ENCODE measurements at places on chromosomes 2 and 18.

- DNase-seq: no peak
Observed at GRCh38 chr2:171482877-171483276, 39.4 kb upstream of the CYBRD1 start.

DNA sequence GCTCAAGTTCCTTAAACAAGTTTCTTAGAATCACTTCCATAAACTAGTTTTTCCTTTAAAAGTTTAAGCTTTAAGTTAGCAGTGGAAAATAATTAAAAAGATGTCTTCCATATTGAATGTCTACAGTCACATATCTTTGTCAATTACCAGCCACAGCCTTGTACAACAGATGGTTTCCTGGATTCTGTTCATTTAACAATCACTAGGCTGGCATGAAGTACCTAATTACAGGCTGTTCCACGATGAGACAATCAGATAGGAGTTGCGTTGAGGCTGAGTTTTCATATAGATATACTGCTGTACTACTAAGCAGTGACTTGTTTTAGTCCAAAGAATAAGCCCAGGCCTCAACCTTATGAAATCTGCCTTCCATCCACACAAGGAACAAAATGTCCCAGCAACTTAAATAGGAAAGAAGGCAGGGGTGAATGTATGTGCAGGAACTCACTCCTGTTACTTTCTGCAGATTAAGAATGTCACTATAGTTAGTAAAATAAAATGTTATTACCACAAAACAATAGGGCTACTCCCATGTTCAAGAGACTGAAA is 131.0 kb downstream of the ZAP70 start:
- DNase-seq: no peak

- no peak for DNase-seq
Observed at GRCh38 chr18:48165111-48165866, 234.8 kb upstream of the SMAD2 start.

DNA sequence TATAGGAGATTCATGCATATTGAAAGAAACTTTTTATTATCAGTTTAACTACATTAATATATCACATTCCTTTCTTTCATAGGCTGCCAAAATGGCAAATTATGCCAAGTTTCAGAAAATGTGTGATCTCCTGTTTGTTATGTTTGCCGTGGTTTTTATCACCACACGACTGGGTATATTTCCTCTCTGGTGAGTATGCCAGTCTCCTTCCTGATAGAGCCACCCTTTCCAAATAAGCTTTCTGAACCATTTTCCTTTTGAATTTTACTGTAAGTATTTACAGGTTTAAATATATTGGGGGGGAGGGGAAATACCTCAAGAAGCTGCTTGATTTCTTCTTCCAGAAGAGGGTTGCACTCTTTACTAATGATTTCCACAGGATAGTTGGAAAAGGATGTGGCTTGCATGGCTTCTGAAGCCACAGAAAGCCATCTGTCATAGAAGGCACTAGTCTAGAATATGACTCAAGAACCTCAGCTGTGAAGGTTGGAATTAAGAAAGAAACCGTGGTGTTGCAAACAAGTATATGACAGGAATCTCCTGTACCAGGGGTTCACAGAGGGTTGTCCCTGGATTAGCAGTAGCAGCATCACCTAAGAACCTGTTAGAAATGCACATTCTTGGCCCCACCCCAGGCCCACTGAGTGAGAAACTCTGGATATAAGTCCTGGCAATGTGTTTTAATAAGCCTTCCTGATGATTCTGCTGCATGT is 84.5 kb upstream of the NOSTRIN start:
- DNase-seq: no peak

GRCh38 chr2:205077159-205077558 is 531.9 kb downstream of the PARD3B start:
- no peak for DNase-seq

- peak; percentile 62 for DNase-seq
Observed at GRCh38 chr2:231387904-231388724, 7.4 kb upstream of the B3GNT7 start.

DNA sequence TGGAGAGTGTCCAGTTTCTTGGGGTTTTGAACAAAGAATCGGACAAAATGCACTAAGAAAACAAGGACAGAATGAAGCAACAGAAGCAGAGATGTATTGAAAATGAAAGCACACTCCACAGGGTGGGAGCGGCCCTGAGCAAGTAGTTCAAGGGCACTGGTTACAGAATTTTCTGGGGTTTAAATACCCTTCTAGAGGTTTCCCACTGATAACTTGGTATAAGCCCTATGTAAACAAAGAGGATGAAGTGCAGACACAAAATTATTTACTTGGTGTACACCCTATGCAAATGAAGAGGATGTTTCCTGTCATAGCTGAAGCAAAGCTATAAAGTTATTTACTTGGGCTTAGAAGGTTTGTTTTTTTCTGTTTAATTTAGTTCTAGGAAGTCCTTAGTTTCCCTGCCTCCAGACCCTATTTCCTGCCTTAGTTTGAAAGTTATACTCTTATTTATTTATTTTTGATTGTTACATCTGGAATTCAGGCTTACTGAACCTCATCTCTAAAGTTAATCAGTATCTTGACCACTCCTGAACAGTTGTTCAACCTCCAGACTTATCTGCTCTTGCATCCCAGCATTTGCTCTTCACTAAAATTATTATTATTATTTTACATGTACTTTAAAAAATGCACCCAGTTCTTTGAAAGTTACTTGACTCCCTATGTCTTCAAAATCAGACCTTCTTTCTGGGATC is 193.5 kb downstream of the SPP2 start:
- peak; percentile 22 for DNase-seq
